ENCODE measurements at places on chromosomes 5 and 9.

DNA sequence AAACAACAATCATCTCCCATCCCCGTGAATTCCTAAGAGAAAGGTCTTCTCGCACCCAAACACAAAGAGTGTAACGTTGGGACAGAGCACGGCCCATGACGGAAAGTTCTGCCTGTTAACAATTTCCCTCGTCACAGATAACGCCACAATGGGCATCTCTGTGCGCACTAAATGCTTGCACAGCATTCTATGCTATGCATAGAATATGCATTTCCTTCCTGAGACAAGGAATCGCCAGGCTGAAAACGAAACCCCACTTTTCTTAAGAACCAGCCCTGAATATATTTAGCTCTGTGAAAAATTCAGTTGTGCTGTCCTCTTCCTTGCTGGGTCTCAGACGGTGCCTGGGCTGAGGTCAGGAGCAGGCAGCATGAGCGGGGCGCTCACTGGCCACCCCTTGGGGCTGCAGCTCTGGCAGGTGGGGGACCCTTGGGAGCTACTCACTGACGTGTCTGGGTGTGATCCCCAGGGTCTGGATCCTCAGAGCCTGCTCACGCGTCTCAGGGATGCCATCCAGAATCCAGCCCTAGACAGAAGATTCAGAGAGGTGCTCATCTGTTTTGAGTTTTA is 49.8 kb downstream of the AK8 start:
- no peak overlapping the region for H3K27ac ChIP-seq
- no peaks in the 10 kb centered on the region for H3K4me1 ChIP-seq
- H3K4me3 ChIP-seq, result no peak overlapping the region
- DNase-seq, result no peak
- H3K36me3 ChIP-seq, result no peaks in the 10 kb centered on the region

DNA sequence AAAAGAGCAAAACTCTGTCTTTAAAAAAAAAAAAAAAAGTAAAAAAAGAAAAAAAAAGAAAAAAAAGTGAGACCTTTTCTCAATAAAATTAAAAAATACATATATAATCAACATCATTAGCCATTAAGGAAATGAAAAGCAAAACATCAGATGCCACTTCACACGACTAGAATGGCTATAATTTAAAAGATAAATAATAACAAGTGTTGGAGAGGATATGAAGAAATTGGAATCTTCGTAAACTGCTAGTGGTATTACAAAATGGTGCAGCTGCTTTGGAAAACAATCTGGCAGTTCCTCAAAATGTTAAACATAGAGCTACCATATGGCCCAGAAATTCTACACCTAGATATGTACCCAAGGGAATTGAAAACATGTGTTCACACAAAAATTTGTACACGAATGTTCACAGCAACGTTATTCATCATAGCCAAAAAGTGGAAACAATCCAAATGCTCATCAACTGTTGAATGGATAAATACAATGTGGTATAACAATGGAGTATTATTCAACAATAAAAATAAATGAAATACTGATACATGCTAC is 45.3 kb upstream of the SIL1 start:
- no peak overlapping the region for H3K27ac ChIP-seq
- H3K27me3 ChIP-seq, result peaks cover 12% of the 10 kb centered on the region
- H3K4me3 ChIP-seq, result no peak overlapping the region

DNA sequence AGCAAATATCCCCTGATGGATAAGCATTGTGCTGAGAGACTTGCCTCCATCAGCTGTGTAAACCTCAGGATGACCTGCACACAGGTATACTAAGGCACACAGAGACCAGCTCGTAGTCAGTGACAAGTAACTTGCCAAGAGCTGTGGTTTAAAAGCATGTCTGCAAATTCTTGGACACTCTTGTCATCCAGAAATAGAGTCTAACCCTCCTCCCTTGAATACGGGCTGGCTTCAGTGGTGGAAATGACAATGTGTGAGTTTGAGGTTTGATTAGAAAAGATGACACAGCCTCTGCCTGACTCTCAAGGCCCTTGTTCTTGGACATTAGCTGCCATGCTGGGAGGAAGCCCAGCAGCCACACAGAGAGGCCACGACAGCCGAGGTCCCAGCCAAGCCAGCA is 114.4 kb downstream of the GADD45G start:
- DNase-seq, result no peak
- no peak overlapping the region for H3K4me3 ChIP-seq
- no peak overlapping the region for H3K27ac ChIP-seq
- H3K27me3 ChIP-seq, result no peaks in the 10 kb centered on the region
- H3K36me3 ChIP-seq, result no peaks in the 10 kb centered on the region

DNA sequence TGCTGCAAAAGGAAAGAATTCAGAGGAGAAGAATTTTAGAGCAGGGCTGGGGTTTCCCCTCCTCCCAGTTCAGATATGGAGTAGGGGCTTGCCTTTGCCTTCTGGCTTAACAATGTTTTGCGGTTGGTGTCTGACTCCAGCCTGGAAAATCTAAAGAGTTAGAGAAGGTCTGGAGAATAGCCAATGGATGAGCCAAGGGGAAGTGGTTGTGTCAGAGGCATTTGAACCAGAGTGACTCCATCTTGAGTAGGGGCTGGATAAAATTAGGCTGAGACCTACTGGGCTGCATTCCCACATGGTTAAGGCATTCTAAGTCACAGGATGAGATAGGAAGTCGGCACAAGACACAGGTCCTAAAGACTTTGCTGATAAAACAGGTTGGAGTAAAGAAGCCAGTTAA is 133.7 kb downstream of the DIRAS2 start:
- peaks cover 4% of the 10 kb centered on the region for H3K4me1 ChIP-seq
- H3K27me3 ChIP-seq, result peaks cover 13% of the 10 kb centered on the region
- no peaks in the 10 kb centered on the region for H3K36me3 ChIP-seq
- H3K27ac ChIP-seq, result no peak overlapping the region
- DNase-seq, result no peak

GRCh38 chr9:88826181-88826580 is 165.1 kb upstream of the S1PR3 start:
- no peak overlapping the region for H3K4me3 ChIP-seq
- H3K27me3 ChIP-seq, result peaks cover 96% of the 10 kb centered on the region
- peaks cover 7% of the 10 kb centered on the region for H3K4me1 ChIP-seq
- no peak for DNase-seq

DNA sequence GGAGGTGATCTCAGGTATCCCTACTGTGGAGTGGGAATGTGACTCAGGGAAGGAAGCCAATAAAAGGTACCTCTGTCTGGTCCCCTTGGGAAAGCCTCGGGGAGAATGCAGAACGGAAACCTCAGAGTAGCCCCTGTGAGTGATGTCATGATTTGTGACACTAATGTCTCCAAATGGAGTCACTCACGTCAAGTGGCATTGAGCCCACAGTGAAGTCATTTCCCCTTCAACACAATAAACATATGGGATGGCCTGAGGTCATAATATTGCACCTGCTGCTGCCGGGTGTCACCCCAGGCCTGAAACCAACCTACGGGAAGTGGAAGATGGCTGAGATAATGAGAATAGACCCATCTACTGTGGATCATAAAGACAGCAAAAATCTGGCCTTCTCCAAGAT is 75.9 kb upstream of the GOLM1 start:
- peaks cover 10% of the 10 kb centered on the region for H3K27me3 ChIP-seq
- no peak for DNase-seq
- no peak overlapping the region for H3K27ac ChIP-seq
- H3K4me3 ChIP-seq, result no peak overlapping the region
- no peaks in the 10 kb centered on the region for H3K4me1 ChIP-seq

DNA sequence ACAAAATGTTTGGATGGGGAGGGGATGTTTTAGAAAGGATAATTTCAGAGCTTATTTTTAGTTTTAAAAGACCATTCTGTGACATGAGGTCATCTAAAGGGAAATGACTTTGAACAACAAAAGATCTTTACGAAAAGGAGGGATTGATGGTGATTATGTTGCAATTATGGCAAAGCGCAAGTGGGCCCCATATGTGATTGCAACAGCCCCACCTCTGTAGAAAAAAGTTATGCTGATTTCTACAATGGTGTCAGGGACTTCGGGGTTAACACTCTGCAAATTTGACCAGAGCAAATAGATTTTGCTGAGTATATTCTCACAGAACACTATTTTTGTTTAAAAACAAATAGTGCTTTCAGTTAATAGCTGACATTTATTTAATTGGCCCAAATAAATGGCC is 312.8 kb downstream of the NSG2 start:
- DNase-seq, result no peak
- H3K4me3 ChIP-seq, result no peak overlapping the region
- no peak overlapping the region for H3K27ac ChIP-seq
- H3K36me3 ChIP-seq, result no peaks in the 10 kb centered on the region
- no peaks in the 10 kb centered on the region for H3K4me1 ChIP-seq

- H3K4me3 ChIP-seq, result no peak overlapping the region
- no peak overlapping the region for H3K27ac ChIP-seq
- no peaks in the 10 kb centered on the region for H3K36me3 ChIP-seq
- peaks cover 7% of the 10 kb centered on the region for H3K4me1 ChIP-seq
Measured at GRCh38 chr5:172438319-172438668, 16.0 kb downstream of the SH3PXD2B start.

GRCh38 chr5:174376056-174376455 is 330.6 kb downstream of the NSG2 start:
- no peaks in the 10 kb centered on the region for H3K4me1 ChIP-seq
- H3K4me3 ChIP-seq, result no peak overlapping the region
- H3K27me3 ChIP-seq, result peaks cover under 1% of the 10 kb centered on the region

DNA sequence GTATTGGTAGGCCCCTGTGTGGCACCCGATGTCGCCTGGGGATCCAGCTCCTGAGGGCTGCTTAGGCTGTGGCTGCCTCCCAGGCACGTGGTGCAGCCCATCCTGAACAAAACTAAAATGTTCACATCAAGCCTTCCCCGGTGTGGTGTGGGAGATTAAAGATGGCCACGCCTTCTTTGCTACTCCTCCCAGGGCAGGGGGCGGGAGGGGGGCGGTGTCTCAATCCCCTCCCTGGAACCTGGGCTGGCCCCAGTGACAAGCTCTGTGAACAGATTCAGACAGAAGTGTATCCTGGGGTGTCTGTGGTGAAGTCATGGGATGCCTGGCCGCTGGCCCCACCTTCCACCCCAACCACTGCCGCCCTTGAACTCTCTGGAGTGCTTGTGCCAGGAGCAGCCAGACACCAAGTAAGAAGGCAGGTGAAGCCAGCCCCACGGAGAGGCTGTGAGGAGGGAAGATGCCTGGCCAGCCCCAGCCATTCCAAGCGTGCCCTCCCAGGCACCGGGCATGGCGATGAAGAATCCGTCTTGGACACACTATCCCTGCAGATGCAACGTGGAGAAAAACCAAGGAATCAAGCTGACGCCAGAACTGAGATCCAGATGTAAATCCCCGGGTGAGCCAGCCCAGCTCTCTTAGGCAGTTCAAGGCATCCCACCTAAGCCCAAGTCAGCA is 75.8 kb downstream of the AK8 start:
- no peak for DNase-seq
- no peaks in the 10 kb centered on the region for H3K36me3 ChIP-seq
- peaks cover 1% of the 10 kb centered on the region for H3K4me1 ChIP-seq
- peaks cover 52% of the 10 kb centered on the region for H3K27me3 ChIP-seq
- no peak overlapping the region for H3K27ac ChIP-seq

DNA sequence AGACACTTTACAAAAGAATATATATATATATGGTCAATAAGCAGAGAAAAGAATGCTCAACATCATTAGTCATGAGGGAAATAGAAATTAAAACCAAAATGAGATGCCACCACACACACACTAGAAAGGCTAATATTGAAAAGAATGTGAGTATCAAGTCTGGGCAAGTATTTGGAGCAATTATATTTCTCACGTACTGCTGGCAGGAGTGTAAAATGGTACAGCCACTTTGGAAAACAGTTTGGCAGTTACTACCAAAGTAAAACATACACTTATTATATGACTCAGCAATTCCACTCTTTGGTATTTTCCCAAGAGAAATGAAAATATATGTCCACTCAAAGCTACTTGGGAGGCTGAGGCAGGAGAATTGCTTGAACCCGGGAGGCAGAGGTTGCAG is 29.8 kb downstream of the NEUROG1 start:
- H3K36me3 ChIP-seq, result no peaks in the 10 kb centered on the region
- no peak for DNase-seq
- H3K4me3 ChIP-seq, result no peak overlapping the region
- H3K27ac ChIP-seq, result no peak overlapping the region
- H3K4me1 ChIP-seq, result peaks cover 9% of the 10 kb centered on the region

DNA sequence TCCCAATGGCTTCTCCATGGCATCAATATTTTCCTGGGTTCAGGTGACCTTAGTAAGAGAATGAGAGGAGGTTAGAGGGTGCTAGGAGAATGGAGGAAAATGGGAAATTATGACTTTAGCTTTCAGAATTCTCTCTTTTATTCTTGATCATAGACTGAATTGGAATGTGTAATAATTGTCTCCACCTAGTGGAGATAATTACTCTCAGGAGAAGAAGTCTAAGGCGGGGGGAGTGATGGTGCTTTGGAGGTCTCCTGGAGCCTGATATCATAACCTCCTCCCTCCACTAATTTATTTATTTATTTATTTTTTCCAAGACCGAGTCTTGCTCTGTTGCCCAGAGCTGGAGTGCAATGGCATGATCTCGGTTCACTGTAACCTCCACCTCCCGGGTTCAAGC is 221.3 kb downstream of the GRIA1 start:
- no peak for DNase-seq
- H3K4me1 ChIP-seq, result no peaks in the 10 kb centered on the region
- no peaks in the 10 kb centered on the region for H3K27me3 ChIP-seq
- H3K36me3 ChIP-seq, result no peaks in the 10 kb centered on the region
- no peak overlapping the region for H3K27ac ChIP-seq

DNA sequence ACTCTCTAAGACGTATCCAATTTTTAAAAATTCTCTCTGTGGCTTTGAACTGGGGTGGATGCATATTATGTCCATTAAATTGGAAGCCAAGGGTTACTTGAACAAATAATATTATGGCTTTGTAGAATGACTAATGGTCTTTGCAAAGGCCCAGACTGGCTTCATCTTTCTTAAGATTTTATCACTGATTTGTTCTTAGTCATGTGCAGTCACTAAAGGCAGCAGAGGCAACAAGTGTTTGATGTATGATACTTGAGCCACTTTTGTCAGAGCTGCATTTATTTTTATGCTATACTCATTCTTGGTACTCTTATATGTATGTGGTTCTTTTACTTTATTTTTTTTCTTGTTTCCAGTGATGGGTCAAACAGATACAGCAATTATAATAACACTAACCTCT is 152.2 kb downstream of the NR2F1-AS1 start:
- H3K27me3 ChIP-seq, result peaks cover 15% of the 10 kb centered on the region
- no peaks in the 10 kb centered on the region for H3K4me1 ChIP-seq
- H3K36me3 ChIP-seq, result no peaks in the 10 kb centered on the region
- no peak overlapping the region for H3K4me3 ChIP-seq
- DNase-seq, result no peak

All from activated T-cell treated with anti-CD3 and anti-CD28 coated beads, Interleukin-2, amount 50 U/mL, for 24 hours (primary cell).